Stimulated activated CD4-positive, alpha-beta T cell treated with anti-CD3 and anti-CD28 coated beads, Interleukin-15, amount 100 ng/mL, for 1 hour (primary cell): ENCODE measurements at places on chromosomes 6 and 20.

DNA sequence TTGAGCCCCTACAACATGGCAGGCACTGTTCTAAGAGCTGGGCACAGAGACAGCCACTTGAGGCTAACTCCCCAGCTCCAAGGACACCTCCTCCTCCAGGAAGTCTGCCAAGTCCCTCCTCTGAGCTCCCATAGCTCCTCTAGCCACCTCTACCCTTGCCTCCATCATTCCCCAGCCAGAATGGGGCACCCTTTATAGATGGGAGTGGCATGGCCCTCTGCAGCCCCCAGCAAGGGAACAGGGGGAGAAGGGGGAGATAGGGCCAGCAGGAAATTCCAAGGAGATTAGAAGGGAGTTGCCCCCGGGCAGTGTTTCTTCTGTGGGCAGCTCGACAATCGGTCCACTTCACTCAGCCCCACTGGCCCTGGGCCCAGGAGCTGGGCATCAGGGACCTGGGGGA is 19.7 kb upstream of the TLDC2 start:
- no peak for DNase-seq

- DNase-seq, result no peak
Measured at GRCh38 chr20:50522053-50522674, 12.0 kb downstream of the PTPN1 start.

DNA sequence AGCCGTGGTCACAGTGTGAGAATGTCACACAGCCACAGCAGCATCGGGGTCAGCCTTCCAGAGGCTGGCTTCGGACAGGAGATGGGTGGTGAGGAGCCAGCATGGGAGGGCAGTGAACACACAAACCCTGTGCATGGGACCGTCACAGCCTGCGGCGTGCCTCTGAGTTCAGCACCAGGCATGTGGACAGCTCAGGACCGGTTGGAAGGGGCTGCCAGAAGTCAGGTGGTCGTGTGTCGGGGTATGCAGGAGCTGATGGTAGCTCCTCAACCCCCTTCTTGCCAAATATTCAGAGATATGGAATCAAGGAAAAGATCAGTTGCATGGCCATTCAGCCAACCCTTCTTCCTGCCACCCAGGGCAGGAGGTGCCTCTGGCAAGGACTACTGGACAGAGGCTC is 28.2 kb downstream of the MYT1 start:
- DNase-seq, result no peak

DNA sequence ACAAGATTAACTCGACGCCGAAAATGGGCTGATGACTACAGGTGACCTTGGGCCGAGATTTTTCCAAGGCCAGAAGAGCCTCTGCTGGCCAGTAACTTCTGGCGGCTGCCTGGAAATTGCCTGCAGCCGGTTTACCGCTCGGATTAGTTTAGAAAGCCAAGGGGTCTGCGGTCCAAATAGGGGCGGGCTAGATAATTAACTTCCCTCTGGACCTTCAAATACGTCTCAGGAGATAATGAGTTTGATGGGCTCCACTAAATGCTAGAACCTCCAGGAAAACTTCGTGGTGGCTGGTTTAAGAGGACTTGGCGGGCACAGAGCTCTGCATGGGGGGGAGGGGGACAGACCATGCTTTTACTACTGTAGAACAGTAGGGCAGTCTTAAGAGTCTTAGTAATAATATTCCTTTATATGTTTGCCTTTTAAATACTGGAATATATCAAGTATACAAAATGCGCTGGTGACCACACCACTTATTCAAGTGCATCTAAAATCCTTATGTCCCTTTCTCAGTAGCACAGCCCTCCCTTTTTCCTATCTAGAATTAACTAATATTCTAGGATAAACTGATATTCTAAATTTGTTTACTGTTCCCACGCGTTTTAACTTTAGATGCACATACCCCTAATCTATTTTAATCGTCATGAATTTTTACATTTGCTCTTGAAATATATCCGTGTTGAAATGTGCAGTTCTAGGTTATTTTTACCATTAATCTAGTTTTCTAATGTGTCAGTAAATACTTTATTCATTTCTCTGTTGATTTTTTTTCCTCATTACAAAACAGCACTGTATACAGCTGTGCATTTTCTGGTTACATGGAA is 107.5 kb upstream of the PRSS16 start:
- no peak for DNase-seq

DNA sequence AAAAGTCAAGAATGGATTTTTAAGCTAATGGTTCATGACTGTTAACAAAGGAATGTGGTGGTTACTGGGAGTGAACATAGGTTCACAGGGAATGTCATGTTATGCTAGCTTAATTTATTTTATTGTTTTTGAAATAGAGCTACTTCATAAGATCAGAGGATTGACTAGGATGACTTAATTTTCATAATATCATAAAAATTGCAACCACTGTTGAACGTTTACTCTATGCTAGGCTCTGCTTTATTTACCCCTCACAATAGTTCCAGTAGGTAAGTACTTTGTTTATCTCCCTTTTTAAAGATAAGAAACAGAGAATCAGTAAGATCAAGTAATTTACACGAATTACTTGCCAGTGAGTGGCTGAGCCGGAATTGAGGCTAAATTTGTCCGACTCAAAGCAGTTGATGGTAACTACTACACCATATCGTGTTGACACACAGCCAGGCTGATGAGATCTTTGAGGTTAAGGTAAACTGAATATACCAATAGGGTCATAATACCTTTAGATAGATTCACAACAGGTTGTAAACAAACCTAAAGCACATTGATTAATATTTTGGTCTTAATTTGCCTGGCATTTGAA is 194.6 kb upstream of the CITED2 start:
- DNase-seq, result no peak

GRCh38 chr20:57711311-57711712 is 1.5 kb upstream of the PMEPA1 start:
- no peak for DNase-seq

DNA sequence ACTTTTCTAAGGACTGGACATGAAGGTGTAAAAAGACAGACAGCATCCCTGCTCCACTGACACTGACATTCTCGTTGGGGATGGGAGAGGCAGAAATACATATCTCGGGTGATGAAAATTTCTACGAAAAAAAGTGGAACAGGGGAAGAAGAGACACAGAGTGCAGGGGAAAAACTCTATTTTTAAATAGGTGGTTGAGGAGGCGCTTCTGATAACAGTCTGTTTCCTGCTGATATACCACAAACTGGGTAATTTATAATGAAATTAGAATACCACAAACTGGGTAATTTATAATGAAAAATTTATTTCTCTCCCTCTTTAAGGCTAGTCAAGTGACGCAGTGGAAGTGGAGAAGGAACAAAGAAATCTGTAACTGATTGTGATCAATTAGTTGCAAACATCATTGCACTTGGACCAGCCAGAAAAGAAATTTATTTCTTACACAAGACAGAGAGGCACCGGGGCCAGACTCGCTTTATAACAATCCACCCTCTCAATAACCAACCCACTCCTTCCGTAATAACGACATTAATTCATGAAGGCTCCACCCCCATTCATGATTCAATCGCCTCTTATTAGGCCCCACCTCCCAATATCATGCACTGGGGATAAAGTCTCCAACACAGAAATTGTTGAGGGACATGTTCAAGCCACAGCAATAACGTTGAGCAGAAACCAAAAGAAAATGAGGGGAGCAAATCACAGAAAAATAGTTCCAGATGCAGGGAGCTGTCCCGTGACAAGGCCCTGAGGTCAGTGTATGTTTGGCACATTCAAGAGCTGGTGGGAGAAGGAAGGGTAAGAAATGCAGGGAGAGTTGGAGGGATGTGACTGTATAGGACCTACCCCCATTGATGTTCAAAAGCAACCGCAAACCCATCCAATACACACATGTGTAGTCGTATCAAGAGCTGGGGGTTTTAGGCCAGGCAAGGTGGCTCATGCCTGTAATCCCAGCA is 6.6 kb upstream of the SRSF6 start:
- no peak for DNase-seq

- DNase-seq, result no peak
Measured at GRCh38 chr6:11595903-11596302, 58.4 kb downstream of the TMEM170B start.

DNA sequence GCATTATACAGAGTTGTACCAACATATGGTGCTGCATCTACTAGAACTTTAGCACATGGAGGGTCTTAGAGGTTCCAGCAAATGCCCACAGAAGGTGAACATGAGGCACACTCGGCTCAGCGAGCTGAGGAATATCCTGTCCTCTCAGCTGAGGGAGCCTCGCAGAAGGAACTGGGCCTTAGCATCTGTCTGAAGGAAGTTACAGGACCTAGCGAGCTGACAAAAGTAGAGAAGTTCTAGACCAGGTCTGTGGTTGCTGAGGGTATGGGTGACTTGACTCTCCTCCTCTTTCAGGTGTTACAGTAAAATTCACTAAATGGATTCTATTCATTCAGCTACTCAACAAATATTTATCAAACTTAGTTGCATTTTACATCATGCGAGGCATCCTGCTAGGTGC is 157.2 kb downstream of the ZDHHC14 start:
- no peak for DNase-seq

GRCh38 chr6:3534599-3534998 is 77.7 kb upstream of the SLC22A23 start:
- DNase-seq, result no peak

GRCh38 chr6:27101824-27102223 is 145.7 kb upstream of the PRSS16 start:
- DNase-seq, result no peak

DNA sequence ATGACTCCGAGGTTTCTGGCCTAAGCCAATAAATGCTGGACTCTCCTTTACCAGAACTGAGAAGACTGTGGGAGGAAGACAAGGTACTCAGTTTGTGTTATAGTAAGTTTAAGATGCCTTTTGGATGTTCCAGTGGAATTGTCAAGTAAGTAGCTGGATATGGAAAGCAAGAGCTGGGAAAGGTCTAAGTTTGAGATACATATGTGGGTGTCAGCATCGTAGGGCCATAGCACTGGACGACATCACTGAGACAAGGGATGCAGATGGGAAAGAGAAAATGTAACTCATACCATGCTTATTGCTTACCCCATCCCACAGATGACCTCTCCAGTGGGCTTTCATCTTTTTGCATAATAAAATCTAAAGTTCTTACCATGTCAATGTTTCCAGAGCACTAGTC is 45.5 kb upstream of the ZNF217 start:
- no peak for DNase-seq

GRCh38 chr20:38126932-38127621 is 38.0 kb downstream of the TGM2 start:
- no peak for DNase-seq

- no peak for DNase-seq
Measured at GRCh38 chr6:14550822-14551221, 433.2 kb downstream of the CD83 start.

GRCh38 chr6:36915599-36915998 is 29.8 kb downstream of the C6orf89 start:
- no peak for DNase-seq

- DNase-seq, result no peak
Measured at GRCh38 chr20:5687884-5688283, 62.3 kb upstream of the SHLD1 start.

DNA sequence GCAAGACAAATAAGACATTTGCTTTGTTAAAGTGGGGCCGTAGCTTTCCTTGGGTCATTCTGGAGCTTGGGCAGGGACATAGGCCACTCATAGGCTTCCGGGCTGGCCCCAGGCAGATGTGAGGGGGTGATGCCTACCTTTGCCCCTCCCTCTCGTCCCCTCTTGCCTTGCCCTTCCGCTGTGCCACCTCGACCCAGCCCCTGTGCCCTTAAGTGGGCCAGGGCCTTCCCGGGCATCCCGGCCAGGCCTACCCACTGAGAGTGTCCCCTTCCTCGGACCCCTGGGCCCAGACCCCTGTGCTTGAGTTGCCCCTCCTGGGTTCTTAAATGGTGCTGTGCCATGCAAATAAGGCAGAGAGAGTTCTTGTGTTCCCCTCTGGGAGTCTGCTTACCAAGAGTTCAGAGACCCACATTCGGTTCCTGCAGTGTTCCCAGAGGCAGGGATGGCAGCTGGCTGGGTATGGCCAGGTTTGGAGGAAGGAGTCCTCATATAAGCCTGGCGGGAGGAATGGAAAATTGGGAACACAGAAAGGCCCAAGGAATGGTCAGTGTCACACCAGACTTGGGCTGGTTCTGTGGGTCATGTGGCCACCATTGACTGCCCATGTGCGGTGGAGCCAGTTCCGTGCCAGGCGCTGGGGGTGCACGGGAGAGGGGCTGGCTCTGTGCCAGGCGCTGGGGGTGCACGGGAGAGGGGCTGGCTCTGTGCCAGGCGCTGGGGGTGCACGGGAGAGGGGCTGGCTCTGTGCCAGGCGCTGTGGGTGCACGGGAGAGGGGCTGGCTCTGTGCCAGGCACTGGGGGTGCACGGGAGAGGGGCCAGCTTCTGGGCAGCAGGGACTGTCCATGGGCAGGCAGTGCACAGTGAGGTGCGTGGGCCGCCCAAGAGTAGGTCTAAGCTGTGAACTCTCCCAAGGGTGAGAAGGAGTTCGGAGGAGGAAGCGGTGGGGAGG is 173.5 kb upstream of the SNX9 start:
- DNase-seq, result no peak

DNA sequence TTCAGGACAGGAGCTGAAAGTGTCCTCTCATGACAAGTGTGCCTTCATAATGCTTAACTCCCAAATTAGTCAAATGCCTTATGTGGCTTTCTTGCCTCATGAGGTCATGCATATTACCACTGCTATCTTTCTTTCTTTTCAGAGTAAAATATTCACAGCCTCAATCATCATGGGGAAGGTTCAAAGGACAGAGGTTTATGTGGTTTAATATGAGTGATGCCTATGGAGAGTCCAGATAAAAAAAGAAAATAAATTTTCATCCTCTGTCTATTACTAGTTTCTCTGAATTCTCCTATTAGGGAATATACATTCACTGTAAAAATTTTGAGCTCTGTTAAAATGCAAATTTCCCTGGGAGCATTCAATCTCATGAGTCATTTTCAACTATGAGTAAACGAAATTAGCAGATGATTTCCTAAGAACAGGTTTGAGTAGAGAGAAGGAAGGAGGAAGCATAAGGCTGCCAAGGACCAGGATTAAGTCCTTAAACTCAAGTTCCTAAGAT is 396.9 kb upstream of the ADGRB3 start:
- no peak for DNase-seq

GRCh38 chr6:125957391-125957693 is 772 bp downstream of the HINT3 start:
- DNase-seq, result no peak

DNA sequence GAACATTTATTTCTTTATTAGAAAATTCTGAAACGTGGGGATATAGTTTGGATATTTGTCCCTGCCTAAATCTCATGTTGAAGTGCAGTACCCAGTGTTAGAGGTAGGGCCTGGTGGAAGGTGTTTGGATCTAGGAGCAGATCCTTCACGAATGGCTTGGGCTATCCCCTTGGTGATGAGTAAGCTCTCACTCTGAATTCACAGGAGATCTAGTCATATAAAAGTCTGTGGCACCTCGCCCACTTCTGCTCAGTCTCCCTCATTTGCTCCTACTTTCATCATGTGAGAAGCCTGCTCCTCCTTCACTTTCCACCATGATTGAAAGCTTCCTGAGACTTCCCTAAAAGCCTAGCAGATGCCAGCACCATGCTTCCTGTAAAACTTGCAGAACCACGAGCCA is 96.8 kb upstream of the GJE1 start:
- DNase-seq, result no peak

GRCh38 chr20:62445553-62446340 is 18.4 kb upstream of the RBBP8NL start:
- DNase-seq, result no peak
